ENCODE measurements at places on chromosomes 5 and 9. TPM values are rescaled to one million over a fixed set of nuclear protein-coding genes. Genes with fewer than 3 reads are reported as not detected.
A peak's percentile ranks its signal among the peaks of the same experiment; 100 is the strongest.

SPINK4 gene
- not detected for total RNA-seq

CLTA gene
- total RNA-seq = 447 TPM

DNA sequence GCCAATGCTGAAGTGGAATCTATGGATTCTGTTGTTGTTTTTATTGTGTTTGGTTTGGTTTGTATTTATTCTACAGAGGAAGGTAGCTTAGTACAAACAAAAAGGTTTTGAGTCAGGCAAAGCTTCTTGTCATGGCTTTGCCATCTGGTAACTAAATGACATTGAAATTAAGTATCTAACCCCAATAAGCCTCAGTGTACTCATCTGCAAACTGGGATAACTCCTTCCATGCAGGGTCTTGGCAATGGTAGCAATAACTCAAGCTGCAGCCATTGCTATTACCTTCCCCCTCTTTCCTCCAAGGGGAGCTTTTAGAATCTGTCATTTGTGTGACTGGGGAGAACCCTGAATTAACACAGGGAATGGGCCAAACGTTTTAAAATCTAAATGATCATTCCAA is 79.7 kb downstream of the PLAC8L1 start:
- DNase-seq = no peak

MRPL41 gene
- 71.9 TPM for total RNA-seq

CBY3 gene
- not detected for total RNA-seq

NSG2 gene
- 6.5 TPM for total RNA-seq

- no peak for DNase-seq
Observed at GRCh38 chr9:134275375-134275774, 50.9 kb upstream of the RXRA start.

- DNase-seq = no peak
Observed at GRCh38 chr5:39854771-39855410, 430.1 kb upstream of the DAB2 start.

- peak; percentile 9 for DNase-seq
Observed at GRCh38 chr5:36301858-36302603, at the start of gene RANBP3L. TSS of gene RANBP3L (minus strand) at chr5:36301902. CDS start at chr5:36301416, 486 bp downstream.

DND1 gene
- total RNA-seq = not detected

MACIR gene
- 13.6 TPM for total RNA-seq

DNA sequence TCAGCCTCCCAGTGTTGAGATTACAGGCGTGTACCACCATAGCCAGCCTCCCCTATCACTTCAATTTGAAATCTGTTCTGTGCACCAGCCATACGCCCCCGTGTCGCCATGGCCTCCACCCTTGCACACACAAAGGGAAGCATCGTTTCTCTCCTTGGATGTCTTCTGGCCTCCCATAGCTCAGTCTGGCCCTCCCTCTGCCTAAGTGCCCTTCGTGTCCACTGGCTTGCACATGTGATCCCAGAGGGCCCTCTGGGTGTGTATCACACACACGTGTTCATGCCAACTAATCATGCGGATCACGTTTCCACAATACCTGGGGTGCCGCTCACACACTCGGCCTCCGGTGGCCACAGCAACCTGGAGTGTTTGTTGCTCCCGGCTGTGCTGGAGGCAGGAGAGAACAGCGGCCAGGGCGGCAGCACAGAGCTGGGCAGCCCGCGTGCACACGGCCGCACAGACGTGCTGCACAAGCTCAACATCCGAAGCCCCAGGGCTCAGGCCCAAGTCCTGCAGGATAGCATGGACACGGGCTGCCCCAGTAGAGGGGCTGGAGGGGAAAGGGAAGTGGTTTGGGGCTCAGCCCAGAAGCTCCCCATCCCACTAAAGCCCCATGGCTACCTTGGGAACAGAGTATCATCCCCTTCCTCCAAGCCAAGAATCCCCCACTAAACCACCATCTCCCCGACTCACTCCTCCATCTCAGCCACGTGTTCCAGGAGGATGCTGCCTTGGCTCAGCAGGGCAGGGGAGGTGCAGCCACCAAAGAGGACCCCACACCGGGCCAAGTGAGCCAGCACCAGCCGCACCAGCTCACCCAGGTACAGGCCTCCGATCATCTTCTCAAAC is 10.9 kb downstream of the HK3 start:
- no peak for DNase-seq

- no peak for DNase-seq
Observed at GRCh38 chr5:164301136-164301535, 795.7 kb downstream of the MAT2B start.

SPATA24 gene
- 12.8 TPM for total RNA-seq

PCDHB10 gene
- total RNA-seq = 1.2 TPM

- no peak for DNase-seq
Observed at GRCh38 chr5:40775846-40776657, 20.3 kb upstream of the TTC33 start.

SMIM32 gene
- total RNA-seq = not detected

- no peak for DNase-seq
Observed at GRCh38 chr5:90050103-90050502, 359.5 kb downstream of the CETN3 start.

- no peak for DNase-seq
Observed at GRCh38 chr9:70229579-70229978, 29.2 kb upstream of the SMC5 start.

Measured in Caki2 (cell line).